NCI-H510A treated with DMSO at 0.1 percent for 48 hours (cell line): ENCODE measurements at places on chromosomes 16 and 17.
A peak's percentile ranks its signal among the peaks of the same experiment; 100 is the strongest.

- DNase-seq: no peak
Observed at GRCh38 chr16:84068783-84069462, 26.3 kb upstream of the SLC38A8 start.

DNA sequence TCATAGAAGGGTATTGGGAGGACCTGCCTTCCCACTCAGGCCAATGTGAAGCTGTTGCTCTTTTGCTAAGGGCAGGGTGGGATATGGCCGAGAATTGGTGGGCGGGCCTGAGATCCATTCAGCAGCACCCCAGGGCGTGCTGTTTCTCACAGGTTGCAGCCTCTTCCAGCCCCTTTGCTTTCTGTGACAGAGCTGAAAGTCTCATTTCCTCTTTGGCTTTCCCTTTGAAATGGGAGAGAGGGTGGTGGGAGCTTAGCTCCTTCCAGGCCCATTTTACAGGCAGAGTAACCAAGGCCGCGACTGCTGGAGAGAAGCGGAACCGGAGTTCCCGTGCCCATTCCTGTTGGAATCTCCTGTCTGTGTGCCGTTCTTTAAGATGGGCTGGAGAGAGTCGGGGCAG is 183.0 kb downstream of the RAB11FIP4 start:
- DNase-seq: no peak

DNA sequence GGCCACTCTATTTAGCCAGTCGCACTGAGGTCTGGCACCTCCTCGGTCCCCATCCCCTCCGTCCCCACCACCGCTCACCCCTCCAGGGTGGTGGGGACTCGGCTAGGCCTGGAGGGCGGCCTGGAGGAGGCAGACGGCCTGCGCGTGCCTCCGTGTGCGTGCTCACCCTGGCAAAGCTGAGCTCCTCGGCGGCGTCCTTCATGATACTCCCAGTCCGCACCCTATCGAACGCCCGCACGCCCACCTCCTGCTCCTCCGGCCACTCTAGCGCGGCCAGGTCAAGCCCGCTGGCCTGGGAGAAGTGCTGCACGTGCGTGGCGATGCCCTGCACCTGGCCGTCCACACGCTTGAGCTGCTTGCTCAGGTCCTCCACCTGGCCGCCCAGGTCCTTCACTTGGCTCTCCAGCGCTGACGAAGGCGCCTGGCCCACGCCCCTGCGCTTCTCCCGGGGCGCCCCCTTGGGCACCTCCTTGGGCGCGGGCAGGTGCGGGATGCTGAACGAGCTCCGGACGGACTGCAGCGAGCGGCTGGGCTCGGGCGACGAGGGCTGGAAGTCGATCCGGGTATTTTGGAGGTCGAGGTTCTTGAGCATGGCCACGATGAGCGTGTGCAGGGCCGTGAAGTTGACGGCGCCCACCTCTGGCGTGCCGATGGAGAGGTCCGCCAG is 644 bp downstream of the QRICH2 start:
- DNase-seq: no peak

DNA sequence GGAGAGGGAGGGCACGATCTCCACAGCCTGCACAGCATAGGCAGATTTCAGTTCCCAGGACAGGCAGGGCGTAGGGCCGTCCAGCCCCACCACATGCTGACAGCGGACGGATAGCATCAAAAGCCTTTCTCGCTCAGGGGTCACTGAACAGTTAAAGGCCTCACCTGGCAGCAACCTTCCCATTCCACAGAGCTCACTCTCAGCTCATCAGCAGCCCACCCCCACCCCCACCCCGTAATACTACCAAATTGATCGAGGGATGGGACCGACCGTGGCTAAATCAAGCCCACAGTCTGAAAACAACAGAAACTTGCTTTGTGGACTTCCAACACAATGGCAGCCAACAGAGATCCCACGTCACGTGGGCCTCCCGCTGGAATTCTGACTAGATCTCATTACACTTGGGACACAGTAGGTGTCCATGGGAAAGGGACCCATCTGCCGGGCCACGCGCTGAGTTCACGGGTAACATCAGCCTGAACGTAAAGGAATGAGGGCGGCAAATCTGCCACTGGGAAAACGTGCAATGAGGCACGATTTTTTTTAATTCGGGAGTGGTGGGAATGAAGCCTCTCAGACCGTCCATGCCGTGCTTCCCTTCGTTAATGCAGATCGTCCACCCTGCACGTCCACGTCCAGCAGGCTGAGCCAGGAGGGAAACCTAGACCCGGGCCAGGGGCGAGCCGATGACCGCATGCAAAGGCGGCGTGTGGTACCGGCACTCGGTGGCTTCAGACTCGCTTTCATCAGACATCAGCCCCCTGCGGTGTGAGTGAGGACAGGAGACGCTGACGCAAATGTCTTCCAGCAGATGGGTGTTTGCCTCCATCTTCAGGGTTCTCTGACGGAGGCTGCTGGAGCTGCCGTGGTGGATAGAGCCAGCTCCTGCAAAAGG is 92.1 kb downstream of the TBC1D16 start:
- DNase-seq: no peak

DNA sequence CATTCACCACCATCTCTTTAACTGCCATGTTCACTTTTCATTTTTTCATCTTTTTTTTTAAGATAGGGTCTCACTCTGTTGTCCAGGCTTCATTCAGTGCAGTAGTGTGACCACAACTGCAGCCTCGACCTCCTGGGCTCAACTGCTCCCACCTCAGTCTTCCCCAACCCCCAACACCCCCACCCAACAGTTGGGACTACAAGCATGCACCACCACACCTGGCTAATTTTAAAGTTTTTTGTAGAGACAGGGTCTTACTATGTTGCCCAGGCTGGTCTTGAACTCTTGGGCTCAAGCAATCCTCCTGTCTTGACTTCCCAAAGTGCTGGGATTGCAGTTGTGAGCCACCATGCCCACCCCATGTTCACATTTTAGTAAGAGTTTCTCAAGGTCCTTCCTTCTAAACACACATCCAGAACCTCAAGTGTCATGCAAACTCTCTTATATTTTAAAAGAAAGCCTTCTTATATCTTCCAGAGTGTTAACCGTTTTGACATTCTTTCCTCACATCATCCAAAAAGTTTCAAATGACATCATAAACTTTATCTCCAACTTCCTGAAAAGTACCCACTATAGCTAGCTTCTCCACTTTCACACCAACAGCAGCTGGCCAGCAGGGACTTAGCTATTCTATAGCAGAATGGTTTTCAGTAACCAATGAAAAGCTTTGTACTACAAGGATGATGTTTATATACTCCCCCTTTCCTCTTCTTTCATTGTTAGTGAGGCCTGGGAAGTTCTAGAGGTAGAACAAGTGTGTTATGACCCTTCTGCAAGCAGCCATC is 49.3 kb downstream of the TRAF4 start:
- DNase-seq: peak; percentile 83

DNA sequence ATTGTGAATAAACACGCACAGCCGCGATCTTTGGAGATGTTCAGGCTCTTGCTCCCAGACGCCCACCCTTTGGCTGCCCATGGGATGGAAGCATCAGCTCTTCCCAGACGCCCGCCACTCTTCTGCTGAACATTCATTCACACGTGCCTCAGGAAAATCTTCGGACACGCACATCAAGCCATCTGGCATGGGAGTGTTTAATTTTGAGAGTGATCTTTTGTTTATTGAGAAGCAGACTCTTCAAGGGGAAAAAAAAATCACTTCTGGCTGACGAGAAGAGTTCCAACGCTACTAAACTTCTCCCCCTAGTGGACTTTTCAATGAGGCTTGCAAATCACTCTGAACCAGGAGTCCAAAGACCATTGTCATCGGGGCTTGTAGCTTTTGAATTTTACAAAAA is 62.0 kb upstream of the NUDT7 start:
- peak; percentile 52 for DNase-seq
